ENCODE measurements at places on chromosomes 5 and 9. TPM values are rescaled to one million over a fixed set of nuclear protein-coding genes. Genes with fewer than 3 reads are reported as not detected.
A peak's percentile ranks its signal among the peaks of the same experiment; 100 is the strongest.

DNA sequence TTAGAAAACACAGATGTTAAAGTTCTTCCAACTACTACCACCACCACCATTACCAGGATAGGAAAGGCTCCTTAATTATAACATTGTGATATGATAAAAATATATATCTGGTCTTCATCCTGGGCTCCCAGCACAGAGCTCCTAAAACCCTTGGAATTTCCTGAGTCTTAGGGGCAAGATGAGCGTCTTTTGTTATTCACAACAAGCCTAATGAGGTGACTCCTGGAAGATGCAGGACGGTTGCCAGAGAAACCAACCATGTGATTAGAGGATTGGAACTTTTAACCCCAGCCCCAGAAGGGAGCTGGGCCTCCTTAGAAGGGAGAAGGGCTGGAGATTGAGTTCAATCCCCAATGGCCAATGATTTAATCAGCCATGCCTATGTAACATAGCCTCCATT is 148.0 kb upstream of the ADRA1B start:
- H3K4me3 ChIP-seq = peak overlapping the region; percentile 9
- peaks cover 72% of the 10 kb centered on the region for H3K4me1 ChIP-seq
- H3K36me3 ChIP-seq = peaks cover 15% of the 10 kb centered on the region
- H3K27ac ChIP-seq = peak overlapping the region; percentile 68

DNA sequence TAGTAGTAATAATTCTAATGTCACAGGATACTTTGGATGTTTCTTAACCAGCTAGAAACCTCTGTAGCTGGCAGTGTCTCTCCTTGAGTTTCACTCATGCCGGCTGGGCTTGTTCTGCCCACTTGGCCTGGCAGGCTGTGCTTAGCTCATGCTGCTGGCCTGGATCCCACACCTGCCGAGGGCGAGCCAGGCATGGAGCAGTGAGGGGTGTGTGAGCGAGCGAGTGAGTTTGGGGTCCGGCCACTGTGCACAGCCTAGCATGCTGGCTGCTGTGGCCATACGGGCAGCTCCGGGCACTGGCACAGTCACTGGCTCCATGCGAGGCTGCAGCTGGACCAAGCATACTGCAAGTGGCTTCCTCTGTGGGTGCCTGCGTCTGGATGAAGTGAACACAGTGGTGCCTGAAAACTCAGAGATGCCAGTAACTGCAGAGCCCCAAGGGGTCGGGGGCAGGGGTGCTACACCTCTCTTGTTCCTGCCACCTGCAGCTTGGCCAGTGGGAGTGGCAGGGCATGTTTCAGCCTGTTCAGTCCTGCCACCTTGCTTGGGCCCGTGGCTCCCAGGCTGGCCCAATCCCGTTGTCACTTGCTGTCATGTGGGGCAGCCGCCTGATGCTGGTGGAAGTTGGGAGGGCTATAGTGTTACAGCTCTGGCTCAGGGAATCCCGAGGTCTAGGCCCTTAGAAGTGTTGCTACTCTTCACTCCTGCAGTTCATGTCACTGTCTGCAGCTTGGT is 9.9 kb downstream of the FSD1L start:
- H3K27ac ChIP-seq = no peak overlapping the region
- DNase-seq = no peak
- peaks cover 50% of the 10 kb centered on the region for H3K4me1 ChIP-seq
- H3K27me3 ChIP-seq = no peaks in the 10 kb centered on the region

DNA sequence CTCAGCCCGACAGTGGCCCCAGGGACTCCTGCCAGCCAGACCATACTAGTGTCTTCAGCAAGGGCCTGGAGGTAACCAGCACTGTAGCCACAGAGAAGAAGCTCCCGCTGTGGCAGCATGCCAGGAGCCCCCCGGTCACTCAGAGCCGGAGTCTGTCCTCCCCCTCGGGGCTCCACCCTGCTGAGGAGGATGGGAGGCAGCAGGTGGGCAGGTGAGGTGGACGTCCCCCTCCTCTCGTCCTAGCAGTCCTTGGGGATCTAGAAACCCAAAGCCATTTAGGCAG is 28.0 kb upstream of the LRRC14B start:
- no peaks in the 10 kb centered on the region for H3K36me3 ChIP-seq
- H3K4me3 ChIP-seq = no peak overlapping the region
- H3K27me3 ChIP-seq = no peaks in the 10 kb centered on the region

DNA sequence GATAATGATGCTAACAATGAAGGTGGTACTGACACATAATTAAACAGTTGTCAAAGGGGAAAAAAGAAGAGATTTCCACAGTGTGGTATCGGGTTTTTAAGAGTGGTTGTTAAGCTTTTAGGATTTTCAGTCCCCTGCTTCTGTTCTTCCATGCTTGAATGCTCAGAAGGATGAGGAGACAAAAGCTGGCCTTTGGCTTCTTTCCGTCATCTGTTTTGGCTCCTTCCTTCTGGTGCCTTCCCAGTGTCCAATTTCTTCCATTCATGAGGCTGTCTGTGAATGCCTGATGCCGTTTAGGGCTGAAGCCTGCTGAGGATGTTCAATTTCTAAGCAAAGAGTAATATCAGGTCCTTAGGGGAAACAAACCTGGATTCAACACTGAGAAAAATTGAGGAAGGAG is 179.6 kb upstream of the GLRA1 start:
- no peaks in the 10 kb centered on the region for H3K27me3 ChIP-seq
- no peak overlapping the region for H3K4me3 ChIP-seq
- H3K36me3 ChIP-seq = no peaks in the 10 kb centered on the region
- DNase-seq = no peak
- no peaks in the 10 kb centered on the region for H3K4me1 ChIP-seq

Gene GKAP1
- total RNA-seq = 1.7 TPM
